ENCODE measurements at places on chromosomes 13 and 19. TPM values are rescaled to one million over a fixed set of nuclear protein-coding genes. Genes with fewer than 3 reads are reported as not detected.

LRRC63 gene
- total RNA-seq: not detected

HSPB6 gene
- total RNA-seq: 121 TPM

GGN gene
- total RNA-seq: not detected

- no peaks in the 10 kb centered on the region for H3K36me3 ChIP-seq
- peak overlapping the region; percentile 14 for H3K4me3 ChIP-seq
- no peaks in the 10 kb centered on the region for H3K27me3 ChIP-seq
- H3K4me1 ChIP-seq: no peaks in the 10 kb centered on the region
Measured at GRCh38 chr13:94232956-94233355, 246.5 kb downstream of the DCT start.
